Activated CD4-positive, alpha-beta T cell treated with anti-CD3 and anti-CD28 coated beads, Interleukin-2, amount 50 U/mL, for 48 hours (primary cell): ENCODE measurements at places on chromosomes 11 and 22.

- DNase-seq = no peak
These were observed at the start of gene MMP7 for GRCh38 chr11:102530558-102530957. Gene MMP7, minus strand, starts transcription at chr11:102530747. Its CDS starts 47 bp downstream, at chr11:102530700.

DNA sequence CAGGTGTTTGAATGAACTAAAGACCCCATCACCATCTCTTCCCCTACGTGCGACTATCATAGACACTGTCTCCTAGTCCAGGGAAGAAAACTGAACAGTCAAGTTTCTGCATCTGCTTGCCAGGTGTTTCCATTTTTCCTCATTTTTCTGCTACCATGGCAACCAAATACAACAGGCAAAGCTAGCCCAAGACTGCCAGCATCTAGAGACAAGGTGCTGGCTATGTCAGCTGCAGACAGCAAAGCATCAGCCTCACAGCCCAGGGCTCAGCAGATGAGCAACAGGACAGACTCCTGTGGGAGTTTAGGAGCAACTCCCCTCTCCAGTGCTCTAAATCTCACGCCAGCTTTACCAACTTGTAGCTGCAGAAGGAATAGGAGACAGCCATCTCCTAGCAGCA, 124.3 kb downstream of the C11orf58 start:
- no peak for DNase-seq

DNA sequence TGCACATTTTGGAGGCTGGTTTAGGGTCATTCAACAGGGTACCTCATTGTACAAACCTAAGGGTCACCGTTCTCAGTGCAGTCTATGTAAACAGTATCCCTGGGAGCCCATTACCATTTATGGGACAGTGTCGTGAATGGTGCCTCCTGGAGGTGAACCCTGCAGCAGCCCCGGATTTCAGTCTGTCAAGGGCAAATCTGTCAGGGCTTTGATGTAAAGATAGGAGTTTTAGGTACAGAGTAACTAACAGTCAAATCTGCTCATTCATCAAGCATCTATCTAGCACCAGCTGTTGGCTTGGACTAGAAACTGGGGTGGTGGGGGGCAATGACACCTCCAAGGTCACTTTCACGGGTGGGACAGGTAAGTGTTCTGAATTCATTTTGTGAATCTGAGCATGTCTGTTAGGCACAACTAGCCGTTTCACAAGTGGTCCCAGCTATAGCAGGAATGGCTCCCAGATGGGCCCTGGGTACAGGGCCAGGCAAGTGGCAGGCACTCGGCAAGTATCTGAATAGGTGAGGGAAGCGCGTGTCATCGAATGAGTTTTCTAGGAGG, 63.6 kb downstream of the PARVG start:
- DNase-seq = no peak

GRCh38 chr11:57345555-57346211, 7.5 kb downstream of the P2RX3 start:
- DNase-seq = peak; percentile 77

- DNase-seq = no peak
These were observed 11.3 kb downstream of the RRM1 start for GRCh38 chr11:4105916-4106315.

DNA sequence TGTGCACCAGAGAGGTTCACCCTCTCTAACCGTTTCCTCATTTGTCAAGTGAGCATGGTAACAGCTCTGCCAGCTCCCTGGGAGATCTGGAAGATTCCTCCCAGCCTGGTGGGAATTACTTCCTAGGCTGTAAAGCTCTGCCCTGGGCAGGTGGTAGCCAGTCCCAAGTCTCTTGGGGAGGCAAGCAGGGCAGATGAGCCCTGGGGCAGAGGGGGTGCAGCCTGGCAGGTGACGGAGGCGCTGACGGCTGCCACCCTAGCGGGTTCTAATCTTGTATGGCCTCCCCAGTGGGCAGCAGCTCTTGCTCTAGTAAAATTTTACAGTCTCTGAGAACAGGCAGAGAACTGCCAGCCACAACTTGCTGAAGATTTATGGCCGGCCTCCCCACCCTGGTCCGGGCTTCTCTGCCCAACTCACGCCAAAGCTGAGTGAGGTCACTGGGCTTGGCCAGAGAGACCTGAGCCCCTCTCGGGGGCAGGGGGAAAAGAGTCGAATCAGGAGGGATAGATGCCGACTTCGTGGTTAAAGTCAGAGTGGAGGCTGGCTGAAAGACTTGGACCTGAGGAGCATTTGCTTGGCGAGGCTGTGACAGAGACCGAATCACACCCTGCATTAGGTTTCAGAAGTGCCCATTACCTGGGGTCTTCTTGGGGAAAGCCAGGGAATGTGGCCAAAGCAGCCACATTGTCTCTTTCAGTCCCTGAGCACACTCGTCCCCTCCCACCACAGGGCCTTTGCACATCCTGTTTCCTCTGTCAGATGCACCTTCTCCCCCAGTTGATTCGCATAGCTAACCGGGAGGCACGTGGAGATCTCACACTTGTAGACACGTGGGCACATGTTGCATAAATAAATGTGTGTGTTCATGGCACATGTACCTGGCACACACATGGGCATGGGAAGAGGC, 188.2 kb downstream of the MN1 start:
- DNase-seq = no peak

DNA sequence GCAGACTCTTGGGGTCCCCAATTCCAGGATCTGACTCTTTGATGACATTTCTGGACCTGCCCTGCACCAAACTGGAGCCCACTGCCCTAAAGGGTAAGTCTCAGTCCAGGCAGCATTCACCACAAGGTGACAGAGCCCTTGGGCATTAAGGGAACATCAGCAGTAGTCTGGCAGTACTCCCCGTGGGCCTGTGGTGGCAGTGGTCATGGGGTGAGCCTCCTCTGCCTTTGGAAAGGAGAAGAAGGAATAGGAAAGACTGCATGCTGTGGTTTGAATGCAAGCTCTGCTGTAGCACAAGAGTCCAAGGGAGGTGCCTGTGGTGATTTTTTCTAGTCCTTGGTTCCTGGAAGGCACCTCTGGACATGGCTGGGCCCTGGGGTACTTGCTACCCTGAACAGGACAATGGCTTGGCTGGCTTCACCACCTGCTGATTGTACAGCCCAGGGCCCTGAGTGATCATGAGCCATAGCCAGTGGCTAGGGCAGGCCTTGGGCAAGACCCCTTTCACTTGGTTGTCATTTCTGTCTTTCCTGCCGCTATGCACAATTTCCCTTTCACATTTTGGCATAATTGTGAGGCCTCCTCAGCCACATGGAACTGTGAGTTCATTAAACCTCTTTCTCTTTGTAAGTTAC, 160.7 kb upstream of the GRIA4 start:
- DNase-seq = no peak

- no peak for DNase-seq
These were observed 20.7 kb downstream of the ZBTB16 start for GRCh38 chr11:114080219-114080618.

DNA sequence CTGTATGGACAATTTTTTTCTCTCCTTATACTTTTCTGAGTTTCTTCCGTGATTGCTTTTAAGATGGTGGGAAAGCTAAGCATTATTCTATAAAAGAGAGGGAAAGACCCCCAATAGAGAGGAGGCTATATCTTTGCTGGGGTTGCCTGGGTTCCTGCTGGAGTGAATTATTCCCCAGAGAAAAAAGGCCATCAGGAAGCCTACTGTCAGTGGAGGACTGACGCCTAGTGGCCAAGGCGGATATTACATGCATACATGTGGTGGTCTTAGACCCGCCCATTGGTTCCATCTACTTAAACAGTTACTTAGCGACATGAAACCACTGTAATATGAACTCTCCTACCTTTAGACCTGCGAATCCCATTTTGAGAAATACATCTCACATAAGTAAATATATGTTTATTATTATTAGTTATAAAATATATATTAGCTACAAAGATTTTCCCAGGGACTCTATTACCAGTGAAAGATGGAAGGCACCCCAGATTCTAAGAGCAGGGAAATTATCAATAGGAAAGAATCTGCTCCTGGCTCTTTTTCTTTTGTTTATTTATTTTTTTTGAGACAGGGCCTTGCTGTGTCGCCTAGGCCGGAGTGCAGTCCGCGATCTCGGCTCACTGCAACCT, 15.7 kb upstream of the PGA3 start:
- peak; percentile 87 for DNase-seq

GRCh38 chr22:18077087-18077638, 627 bp upstream of the PEX26 start:
- no peak for DNase-seq

DNA sequence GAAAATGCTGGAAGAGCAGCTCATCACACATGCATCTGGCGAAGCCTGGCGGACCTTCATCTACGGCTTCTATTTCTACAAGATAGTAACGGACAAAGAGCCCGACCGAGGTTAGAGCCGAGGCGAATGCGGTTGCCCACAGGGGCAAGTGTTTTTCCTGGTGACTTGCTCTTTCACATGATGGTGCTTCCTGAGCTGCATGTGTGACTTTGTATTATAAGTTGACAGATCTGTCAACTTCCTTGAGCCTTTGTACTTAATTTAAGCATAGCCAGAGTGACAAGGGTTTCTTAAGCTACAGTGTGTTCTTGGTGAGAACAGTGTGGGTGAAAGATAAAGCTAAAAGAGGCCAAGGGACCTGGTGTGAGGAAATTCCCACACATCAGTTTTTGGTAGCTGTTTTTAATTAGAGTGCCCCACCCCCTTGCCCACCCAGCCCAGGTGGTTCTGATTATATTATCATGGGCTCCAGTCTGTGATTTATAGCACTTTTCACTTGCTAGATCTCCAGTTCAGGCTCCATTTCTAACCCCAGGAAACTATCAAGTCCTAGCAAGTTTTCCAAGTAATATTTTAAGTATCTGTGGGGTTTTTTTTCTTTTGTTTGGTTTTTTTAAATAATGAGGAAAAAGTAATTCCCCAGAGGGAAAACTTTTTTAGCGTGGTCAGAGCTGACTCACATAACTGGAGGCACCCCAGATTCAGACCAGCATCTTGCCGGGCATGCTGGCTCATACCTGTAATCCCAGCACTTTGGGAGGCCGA, 68.0 kb upstream of the YWHAH start:
- DNase-seq = no peak

- no peak for DNase-seq
These were observed 22.9 kb upstream of the OR56B4 start for GRCh38 chr11:6084587-6084986.

DNA sequence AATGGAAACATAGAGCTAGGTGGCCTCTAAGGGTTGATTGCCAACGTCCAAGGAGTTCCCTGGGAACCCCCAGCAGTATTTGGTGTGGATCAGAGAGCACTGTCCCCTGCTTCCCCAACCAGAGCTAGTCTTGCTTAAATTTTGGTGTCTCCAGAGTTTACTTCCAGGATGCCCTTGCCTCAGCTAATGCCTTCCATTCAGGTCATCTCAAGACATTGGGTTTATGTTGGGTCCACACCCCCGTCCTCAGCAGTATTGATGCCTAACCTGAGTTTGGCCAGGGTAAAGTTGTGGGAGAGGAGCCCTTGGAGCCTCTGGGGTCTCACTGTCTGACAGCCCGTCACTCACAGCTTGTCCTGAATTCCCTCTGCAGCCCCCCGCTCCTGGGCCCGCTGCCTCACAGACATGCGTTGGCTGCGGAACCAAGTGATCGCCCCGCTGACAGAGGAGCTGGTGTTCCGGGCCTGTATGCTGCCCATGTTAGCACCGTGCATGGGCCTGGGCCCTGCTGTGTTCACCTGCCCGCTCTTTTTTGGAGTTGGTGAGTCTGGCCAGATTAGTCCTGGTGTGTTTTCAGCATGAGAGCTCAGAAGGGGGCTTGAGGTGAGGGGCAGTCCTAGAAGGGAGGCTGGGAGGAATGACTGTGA, 1.4 kb downstream of the RCE1 start:
- no peak for DNase-seq

DNA sequence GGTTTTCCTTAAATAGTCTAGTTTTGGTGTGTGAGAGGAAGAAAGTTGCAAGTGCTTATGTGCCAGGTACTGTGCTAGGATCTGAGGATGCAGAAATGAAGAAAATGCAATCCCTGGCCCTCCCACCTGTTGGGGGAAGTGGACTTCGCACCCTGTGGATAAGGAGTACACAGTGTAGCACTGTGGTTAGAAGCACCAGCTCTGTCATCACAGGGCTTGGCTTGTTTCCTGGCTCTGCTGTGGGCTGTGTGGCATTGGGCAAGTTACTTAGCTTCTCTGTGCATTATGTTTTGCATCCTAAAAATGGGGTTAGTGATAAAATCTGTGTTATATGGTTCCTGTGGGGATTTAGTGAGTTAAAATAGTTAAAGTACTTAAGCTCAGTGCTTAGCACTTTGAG, 68.2 kb downstream of the ENDOD1 start:
- DNase-seq = no peak

DNA sequence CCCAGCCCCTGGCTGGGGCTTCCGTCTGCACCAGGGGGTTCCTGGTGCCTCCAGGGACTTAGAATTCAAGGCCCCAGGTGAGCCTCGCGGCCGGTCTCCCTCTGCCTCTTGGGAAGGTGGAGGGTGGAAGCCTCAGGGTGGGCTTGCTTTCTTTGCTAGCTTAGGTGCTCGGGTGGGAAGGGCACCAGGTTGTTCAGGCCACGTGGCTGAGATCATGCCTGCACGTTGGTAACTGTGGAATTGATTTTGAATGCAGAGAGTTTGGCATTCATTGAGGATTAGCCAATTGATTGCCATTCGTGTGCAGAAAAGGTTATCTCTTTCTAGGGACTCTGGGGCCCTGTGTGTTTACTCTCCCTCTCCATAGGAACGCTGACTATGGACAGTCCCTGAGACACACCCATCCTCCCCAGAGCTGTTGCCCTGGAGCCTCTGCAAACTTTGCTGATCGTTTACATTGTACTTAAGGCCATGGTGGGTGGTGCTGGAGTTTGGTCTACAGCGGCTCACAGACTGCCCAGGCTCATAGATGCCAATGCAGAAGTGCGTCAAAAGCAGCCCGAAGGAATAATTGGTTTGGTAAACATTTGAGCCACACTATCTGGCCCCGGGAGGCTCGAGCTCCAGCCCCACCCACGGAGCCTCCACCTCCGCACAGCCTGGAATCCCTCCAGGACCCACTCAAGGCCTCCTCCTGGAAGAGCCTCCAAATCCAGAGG, 1457.7 kb downstream of the BRD1 start:
- DNase-seq = no peak

GRCh38 chr11:72254299-72254993, 10.5 kb upstream of the PHOX2A start:
- DNase-seq = no peak

- DNase-seq = no peak
These were observed 20.3 kb downstream of the TEF start for GRCh38 chr22:41401781-41402648.

DNA sequence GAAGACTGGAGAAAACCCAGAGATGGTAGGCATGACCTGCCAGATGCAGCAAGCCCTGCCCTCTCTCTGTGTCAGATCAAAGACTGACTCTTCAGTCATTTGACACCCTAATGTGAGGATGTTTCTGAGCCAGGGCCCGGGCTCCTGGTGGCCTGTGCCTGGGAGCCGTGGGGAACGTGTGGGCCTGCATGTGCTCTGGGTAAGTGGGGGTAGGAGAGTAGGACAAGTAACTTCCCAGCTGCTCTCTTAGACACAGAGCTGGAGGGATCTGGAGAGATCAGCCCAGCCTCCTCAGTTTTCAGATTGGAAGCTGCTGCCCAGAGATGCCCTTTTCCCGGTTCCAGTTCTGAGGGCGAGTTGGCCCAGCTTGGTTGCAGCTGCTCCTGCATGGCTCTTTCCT, 110.8 kb downstream of the TEAD1 start:
- DNase-seq = no peak
